ENCODE measurements at places on chromosomes 1 and 21.

- DNase-seq = no peak
These were observed 135.7 kb upstream of the RUNX3 start for GRCh38 chr1:25065795-25066238.

DNA sequence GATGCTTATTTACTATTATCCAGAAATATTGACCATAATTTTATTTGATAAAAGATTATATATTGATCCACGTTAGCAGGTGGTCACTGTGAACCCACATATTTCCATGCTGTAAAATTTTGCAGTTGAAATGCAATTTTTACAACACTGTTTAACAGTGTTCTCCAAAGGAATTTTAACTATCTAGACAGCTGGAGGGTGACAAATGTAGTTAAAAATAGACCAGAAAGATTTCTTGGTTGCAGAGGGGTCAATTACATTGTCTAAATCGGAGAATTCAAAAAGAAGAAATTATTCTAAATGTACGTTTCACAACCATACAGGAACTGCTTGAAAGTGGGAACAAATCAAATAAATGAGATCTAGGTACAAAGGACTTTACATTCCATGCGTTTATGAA, 625.2 kb upstream of the NCAM2 start:
- DNase-seq = no peak

DNA sequence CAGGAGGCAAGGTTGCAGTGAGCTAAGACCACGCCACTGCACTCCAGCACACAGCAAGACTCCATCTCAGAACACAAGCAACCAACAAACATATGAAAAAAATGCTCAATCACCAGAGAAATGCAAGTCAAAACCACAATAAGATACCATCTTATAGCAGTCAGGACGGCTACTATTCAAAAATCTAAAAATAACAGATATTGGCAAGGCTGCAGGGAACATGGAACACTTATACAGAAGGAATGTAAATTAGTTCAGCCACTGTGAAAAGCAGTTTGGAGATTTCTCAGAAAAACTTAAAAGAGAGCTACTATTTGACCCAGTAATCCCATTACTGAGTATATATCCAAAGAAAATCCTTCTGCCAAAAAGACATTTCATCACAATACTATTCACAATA, 27.6 kb upstream of the POGK start:
- no peak for DNase-seq

DNA sequence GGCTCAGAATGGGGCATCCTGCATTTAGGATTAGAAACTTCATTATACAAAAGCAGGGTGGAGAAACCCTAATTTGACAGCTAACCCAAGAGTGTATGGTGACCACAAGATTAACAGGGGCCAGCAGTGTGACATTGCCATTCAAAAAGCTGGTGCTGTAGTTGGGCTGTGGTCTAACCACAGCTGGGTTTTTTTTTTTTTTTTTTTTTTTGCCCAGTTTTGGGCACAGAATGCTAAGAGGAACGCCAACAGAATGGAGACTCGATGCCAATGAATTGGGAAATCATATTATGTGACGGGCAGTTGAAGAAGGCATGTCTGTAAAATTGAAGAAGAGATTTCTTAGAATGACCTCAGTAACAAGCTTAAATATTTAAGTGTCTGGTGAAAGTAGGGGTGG, 58.4 kb downstream of the NFIA start:
- no peak for DNase-seq

GRCh38 chr1:151790940-151791651, 796 bp upstream of the TDRKH start:
- DNase-seq = no peak

GRCh38 chr1:25501235-25502058, 42.0 kb upstream of the LDLRAP1 start:
- DNase-seq = no peak

GRCh38 chr1:107116306-107116790, 24.5 kb upstream of the NTNG1 start:
- no peak for DNase-seq

DNA sequence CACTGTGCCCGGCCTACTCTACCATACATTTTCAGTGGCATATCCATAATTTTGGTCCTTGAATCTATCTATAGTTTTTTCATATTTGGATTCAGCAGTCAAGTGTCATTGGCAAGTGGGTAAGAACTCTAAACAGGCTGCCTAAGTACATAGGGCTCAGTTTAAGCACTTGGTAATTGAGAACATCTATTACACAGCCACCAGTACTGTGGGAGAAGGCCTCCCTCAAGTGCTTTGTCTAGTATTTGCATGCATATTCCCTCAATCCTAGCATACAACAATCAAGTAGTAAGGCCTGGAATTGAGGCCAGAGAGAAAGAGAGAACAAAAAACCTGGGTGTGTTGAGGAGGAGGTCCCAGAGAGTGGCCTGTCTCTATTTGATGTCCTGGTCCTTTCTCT, 325.2 kb downstream of the USP25 start:
- DNase-seq = no peak

GRCh38 chr1:9278116-9278515, 14.6 kb upstream of the SPSB1 start:
- no peak for DNase-seq

DNA sequence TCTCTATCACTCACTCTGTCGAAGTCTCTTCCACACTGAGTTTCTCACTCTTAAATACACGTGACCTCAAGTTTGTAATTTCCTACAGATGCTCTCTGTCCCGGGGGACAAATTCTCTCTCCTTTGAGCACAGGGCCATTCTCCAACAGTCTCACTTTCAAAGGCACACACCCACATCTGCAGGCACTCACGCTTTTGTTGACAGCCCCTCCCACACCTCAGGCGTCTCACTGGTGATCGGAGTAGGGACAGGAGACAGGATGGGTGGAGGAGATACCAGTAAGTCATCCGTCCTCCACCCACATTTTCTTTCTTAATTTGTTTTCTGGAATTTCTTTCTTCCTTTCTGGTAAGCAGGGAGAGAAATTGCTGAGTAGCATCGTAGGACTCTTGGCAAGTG, 40.6 kb upstream of the GREM2 start:
- no peak for DNase-seq

DNA sequence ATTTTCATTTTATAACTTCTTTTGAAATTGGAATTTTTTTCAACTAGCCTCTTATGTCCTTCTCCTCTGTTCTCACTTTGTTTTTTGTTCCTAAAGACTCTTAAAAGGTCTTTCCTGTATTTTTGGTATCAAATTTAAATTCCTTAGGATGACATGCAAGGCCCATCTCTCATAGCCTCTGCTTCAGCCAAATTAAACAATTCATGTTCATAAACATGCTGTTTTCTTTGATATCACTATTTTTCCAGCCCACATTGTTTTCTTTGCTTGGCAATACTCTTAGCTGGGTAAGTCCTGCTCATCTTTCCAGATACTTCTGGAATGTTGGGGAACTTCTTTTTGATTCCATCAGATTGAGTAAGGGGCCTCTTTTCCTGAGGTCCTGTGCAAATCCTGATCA, 55.8 kb upstream of the GPR88 start:
- DNase-seq = no peak

DNA sequence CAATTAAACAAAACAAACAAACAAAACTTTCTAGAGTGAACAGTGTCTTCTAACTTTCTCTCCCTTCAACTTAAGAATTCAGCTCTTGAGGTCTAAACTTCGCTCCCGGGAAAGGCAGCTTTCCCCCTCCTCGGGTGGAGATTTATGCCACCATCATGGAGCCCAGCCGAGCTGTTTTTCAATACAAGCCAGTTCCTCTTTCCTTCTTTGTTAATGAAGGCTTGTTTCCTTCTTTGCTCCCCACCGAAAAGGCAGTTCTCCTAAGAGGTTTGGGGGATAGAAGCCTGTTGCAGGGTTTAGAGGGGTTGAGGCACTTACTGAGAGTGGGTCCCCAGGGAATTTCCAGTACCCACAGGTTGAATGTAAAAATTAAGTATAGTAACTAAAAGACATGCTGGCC, 26.5 kb downstream of the OLIG1 start:
- DNase-seq = no peak

DNA sequence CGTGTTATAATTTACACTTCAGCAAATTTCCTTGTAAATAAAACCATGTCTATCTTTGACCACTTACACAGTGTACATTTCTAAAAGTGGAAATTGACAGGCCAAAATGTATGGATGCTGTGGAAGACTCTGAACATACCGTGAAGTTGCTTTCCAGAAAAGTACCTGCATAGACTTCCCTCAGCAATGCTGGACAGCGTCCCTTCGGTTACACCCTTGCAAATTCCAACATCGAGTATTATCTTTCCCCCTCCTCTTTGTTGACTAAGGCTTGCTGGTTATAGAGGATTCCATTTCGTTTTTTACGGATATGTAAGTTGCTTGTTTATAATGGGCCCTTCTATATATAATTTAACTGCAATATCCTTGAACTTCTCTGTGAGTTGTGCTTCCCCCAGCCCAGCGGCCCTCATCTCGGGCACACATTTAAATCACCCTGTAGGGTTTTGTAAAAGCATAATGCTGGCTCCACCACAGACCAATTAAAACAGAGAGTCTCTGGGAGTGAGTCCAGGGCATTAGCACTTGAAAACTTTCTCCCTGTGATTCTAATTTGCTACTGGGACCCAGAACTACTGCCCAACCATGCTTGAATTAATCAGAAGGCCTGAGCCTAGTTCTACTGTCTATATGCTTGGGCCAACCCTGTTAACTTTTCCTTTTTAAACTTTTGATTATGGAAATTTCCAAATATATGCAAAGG, 230.3 kb downstream of the GRIK3 start:
- DNase-seq = no peak

DNA sequence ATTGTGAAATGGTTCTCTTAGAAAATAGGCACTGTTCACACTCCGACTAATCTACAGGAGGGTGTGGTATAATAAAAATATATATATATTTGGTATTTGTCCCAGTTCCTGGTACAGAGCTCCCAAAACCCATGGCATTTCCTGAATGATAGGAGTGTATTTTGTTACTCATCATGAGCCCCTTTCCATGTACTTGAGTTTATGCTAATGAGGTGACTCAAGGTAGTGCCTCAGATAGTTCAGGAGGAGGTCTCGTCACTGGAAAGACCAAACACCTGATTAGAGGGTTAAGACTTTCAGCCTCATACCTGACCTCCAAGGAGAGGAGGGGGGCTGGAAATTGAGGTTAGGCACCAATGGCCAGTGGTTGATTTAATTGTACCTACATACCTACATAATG, 57.9 kb downstream of the TTC3 start:
- no peak for DNase-seq

- DNase-seq = no peak
These were observed 93.2 kb downstream of the ARHGEF10L start for GRCh38 chr1:17632541-17633184.

GRCh38 chr1:208781391-208782045, 537.3 kb upstream of the PLXNA2 start:
- no peak for DNase-seq

- DNase-seq = no peak
These were observed 62.3 kb downstream of the S1PR1 start for GRCh38 chr1:101299141-101299540.

- DNase-seq = no peak
These were observed 65.8 kb downstream of the HUNK start for GRCh38 chr21:31938330-31939301.

GRCh38 chr1:119372503-119373086, 4.0 kb downstream of the HAO2 start:
- peak; percentile 34 for DNase-seq

DNA sequence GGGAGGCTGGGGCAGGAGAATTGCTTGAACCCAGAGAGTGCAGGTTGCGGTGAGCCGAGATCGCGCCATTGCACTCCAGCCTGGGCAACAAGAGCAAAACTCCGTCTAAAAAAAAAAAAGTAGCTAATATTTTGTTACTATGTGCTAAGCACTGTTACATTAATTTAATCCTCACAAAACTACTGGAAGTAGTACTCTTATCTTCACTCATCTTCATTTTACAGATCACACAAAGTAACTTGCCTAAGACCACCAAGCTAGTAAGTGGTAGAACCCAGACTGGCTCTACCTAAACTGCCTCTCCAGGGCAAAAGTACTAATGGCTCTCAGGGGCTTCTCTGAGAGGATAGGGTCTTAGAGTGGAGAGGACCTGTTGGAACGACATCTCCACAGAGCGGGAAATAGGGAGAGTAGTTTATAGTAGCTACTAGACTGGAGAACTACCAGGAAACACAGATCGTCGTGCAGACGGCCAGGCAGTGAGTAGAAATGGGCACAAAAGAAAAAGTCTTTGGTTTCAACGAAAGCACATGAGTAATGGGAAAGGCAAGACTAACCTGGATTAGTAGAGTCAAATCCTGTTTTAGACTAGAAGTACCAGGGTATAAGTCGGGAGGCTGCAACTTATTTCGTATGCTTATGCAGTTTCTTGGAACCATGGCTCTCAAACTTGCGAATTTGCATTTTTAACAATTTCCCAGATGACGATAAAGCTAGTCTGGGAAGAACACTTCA, 1.4 kb downstream of the CLCC1 start:
- no peak for DNase-seq

DNA sequence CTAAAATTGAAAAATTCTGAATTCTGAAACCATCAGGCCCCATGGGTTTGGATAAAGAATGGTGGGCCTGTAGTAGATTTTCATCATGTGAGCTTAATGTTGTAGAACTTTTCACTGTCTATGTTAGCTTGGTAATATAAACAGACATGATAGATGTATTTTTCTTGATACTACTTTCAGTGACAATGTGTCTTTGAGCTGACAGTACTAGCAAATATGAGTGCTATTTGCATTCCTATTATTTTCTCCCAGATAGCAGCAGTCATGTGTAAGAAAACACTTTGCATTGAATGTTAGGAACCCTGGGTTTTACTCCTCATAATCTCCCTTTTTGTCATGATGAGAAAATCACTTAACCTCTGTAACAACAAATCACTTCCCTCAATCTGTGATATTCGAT, 18.1 kb downstream of the KMO start:
- no peak for DNase-seq

GRCh38 chr1:24822887-24823286, 77.6 kb downstream of the CLIC4 start:
- DNase-seq = no peak

GRCh38 chr1:43035821-43036741, 77.4 kb upstream of the SLC2A1 start:
- DNase-seq = no peak

DNA sequence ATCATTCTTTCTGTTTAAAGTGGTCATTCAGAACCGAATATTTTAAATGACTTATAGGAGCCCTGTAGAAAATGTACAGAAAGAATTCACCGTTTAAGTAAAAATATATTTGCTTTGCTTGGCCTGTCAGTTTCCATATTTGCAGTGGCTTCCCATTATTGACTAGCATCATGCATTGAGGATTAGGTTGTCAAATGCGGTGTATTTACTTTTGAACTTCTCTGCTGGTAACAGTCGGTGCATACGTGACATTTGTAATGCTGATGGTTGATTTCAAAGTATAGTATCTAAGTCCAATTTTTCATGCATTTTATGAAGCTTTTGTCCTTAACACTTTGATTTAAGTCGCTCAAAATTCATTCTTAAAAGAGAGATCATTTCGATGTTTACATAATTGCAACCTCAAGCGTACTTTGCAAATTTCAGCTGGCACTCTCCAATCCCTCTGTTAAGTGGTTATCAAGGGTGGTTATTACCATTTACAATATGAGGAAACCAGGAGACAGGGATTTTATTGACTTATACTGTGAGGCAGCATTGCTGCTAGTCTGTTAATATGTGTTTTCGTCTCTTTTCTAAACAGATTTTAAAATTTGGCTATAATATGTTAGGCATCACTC, 201.6 kb downstream of the SDCCAG8 start:
- no peak for DNase-seq
